Left renal cortex interstitium (tissue), 4 donors: ENCODE measurements at places on chromosomes 2 and 18. TPM values are rescaled to one million over a fixed set of nuclear protein-coding genes. Genes with fewer than 3 reads are reported as not detected.

DNA sequence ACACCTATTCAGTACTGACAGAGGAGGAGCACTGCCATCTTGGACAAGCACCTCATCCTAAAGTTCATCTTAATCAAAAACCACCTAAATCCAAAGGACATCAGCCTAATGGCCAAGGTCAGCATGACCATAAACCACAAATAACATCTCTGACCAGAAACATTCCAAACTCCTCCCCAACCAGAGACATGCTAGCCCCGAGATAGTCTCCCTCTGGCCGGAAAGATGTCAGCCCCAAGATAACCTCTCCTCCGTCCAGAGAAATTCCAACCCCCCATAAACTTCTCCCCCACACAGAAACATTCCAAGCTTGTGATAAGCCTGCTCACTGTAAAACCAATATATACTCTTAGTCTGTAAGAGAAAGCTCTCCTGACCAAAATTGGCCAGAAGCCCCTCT, 260.6 kb downstream of the CLIP4 start:
- no peak for DNase-seq

ARHGAP15 gene
- polyA plus RNA-seq: 2.9 TPM

NYAP2 gene
- polyA plus RNA-seq: 0.08 TPM

CCDC85A gene
- 1.6 TPM for polyA plus RNA-seq
